GM23248 (cell line): ENCODE measurements at places on chromosomes 5 and 9. TPM values are rescaled to one million over a fixed set of nuclear protein-coding genes. Genes with fewer than 3 reads are reported as not detected.

The FAM53C gene
- 26.8 and 34.8 TPM in 2 replicates for total RNA-seq

The IL13 gene
- total RNA-seq = not detected in 2 replicates

The IL5 gene
- total RNA-seq = not detected in 2 replicates

GRCh38 chr5:112529525-112529924 lies 110.4 kb upstream of the EPB41L4A start:
- DNase-seq = no peak

- DNase-seq = no peak
These were observed 42.6 kb downstream of the HMGCS1 start for GRCh38 chr5:43270645-43271044.

The FSTL4 gene
- not detected in 2 replicates for total RNA-seq

DNA sequence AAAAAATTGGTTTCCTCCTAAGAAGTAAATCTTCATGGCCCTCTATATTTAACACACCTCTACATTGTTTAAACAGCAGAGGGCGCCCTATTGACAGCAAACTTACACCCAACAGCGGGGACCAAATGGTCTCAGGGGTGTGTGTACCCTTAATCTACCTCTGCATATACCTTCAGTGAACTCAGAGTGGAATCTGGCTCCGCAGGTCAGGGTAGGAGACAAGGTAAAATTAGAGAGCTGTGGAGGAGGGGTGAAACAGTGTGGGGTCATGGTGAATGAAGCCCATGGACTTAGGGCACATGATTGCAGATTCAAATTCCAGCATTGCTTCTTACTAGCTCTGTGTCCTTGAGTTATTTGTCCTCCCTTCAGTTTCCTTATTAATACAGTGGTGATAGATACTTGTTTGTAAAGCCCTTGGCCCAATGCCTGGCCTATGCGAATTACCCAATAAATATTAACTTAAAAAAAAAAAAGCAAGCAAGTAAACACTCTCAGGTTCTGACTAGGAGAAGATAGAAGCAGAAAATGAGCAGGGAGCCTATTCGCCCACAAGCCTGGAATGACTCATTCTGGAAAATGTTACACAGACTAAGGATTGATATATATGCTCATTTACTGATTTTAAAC lies 122.9 kb downstream of the CAVIN4 start:
- DNase-seq = peak; percentile 42

GRCh38 chr9:137367506-137368430 lies 55.2 kb downstream of the EXD3 start:
- no peak for DNase-seq

DNA sequence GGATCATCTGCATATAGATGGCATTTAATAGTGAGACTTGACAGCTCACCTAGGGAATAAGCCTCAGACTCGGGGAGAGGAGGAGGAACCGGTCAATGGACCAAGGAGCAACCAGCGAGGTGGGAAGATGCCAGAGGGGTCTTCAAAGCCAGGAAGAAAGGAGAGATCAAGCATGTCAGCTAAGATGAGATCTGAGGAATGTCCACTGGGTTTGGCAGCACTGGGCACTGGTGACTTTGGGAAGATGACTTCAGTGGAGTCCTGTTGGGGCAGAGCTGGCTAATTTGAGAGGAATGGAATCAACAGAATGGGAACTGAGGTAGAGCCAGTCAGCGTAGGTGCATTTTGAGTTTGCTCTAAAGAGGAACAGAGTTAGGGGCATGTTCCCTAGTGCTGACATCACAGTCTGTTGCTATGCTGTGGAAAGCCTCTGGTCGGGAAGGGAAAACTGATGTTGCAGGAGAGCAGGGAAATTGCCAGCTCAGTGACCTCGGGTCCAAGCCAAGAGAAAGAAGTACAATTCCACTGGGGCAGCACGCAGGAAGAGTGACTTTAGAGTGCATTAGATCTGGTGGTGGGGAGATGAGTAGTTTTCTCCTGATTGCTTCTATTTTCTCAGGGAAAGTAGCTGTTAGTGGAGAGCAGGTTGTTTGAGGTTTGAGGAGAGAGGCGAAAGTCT lies 56.9 kb downstream of the ZNF618 start:
- DNase-seq = no peak

DNA sequence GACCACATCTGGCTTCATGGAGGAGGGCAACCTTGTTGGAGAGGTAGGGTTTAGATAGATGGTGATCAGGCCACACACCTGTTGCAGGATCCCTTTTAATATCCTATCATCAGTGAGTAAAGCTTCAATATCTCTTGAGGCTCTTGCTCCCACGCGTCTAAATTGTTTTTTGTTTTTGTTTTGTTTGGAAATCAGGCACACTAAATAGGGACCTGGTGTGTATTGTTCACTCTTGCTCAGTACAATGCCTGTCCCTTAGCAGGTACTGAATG lies 2.6 kb upstream of the TMEM268 start:
- DNase-seq = no peak

GRCh38 chr5:128773378-128773777 lies 191.9 kb upstream of the SLC27A6 start:
- no peak for DNase-seq

GRCh38 chr9:79637177-79637925 lies 65.6 kb downstream of the TLE4 start:
- DNase-seq = no peak

GRCh38 chr5:172769616-172770373 lies 1.2 kb downstream of the DUSP1 start:
- DNase-seq = peak; percentile 54

The RNF183 gene
- total RNA-seq = not detected in 2 replicates

DNA sequence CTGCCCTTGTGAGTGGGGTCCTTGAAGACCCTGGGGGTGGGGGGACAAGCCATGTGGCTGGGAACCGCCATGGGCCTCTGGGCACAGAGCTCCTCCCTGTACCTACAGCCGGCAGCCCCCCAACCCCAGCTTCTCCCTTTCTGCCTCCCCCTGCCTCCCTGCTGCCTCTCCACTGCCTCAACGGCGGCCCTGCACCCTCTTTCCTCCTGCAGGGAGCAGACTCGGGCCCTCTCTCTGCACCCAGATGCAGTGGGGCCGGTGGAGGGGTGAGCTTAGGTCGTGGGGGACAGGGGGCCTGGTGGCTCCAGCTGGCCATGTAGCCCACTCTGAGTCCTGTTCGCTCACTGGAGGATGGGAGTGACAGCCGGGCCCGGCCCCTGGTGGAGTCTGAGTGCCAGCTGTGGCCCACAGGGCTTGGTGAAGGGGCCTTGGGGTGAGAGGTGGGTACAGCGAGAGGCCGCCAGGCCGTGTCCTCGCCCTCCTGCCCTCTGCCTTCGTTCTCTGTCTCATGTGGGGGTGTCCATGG lies 139.3 kb upstream of the COL5A1 start:
- DNase-seq = no peak

- DNase-seq = peak; percentile 93
These were observed 156.1 kb downstream of the FGF1 start for GRCh38 chr5:142529626-142530278.

- DNase-seq = no peak
These were observed 19.8 kb upstream of the PTPN3 start for GRCh38 chr9:109517901-109518377.

DNA sequence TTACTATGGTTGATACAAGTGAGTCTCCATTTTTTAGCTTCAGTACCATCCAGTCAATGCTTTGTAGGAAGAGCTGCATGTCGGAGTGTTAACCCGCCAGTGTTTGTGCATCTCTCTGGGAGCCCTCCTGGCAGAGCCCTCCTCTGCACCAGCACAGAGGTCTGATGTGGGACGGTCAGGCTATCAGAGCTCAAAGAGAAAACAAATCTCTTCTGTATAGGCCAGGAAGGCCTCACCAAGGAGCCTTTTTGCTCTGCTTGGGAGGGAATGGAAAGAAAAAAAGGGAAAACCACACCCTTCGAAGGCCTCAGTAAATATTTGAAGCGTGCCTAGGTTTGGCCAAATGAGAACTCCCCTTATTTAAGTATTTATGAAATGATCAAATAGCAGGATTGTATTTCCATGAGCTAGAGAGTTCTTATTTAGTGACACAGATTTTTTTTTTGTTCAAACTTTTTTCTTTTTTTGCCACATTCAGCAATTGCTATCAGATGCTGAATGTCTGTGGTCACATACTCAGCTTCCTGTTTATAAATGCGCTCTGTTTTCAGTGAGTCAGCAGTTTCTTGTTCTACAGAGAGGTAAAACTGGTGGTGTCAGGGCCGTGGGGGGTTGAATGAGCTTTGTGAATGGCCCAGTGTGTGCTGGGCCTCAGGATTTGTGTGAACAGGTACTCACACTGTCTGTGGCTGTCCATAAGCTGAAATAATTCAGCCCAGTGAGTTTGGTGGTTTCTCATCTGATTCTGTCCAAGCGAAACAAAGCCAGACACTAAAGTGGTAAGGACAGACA lies 226.6 kb downstream of the SNX18 start:
- DNase-seq = peak; percentile 94

GRCh38 chr5:116702776-116703175 lies 128.2 kb upstream of the SEMA6A start:
- no peak for DNase-seq

GRCh38 chr5:31664566-31664965 lies 25.6 kb downstream of the PDZD2 start:
- DNase-seq = no peak

The PALM2AKAP2 gene
- 12.5 and 13.1 TPM in 2 replicates for total RNA-seq

The RNF208 gene
- 0.65 TPM in 1 of 2 replicates, not detected in the other for total RNA-seq

GRCh38 chr5:132500244-132500930 lies 9.8 kb upstream of the IRF1 start:
- no peak for DNase-seq

The PIGO gene
- total RNA-seq = 16.4 and 17.4 TPM in 2 replicates

- no peak for DNase-seq
These were observed 604.9 kb downstream of the NR2F1-AS1 start for GRCh38 chr5:92976156-92976555.

The RANBP17 gene
- 3.8 and 5.6 TPM in 2 replicates for total RNA-seq

DNA sequence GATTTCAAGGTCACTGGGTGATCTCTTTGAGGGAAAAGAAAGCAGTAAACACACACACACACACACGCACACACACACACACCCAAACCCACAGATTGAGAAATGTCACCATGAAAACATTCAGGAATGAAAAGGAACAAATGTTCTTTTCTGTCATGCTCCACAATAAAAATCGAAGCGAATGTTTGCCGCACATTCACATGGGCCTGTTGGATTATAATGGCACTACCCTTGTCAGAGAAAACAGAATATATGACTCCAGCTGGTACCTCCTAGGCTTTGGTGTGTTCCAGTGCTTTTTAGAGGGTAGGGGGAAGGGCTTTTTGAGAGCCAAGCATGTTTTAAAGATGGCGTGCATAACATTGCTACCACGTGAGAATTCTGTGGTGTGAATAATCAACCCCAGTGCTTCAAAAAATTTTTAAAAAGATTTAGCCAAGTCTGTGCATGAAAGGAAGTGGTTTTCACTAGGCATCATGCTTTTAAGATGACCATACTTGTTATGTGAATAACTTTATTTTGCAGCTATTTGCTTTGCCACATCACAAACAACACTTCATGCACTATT lies 120.8 kb upstream of the ZNF608 start:
- DNase-seq = peak; percentile 90

DNA sequence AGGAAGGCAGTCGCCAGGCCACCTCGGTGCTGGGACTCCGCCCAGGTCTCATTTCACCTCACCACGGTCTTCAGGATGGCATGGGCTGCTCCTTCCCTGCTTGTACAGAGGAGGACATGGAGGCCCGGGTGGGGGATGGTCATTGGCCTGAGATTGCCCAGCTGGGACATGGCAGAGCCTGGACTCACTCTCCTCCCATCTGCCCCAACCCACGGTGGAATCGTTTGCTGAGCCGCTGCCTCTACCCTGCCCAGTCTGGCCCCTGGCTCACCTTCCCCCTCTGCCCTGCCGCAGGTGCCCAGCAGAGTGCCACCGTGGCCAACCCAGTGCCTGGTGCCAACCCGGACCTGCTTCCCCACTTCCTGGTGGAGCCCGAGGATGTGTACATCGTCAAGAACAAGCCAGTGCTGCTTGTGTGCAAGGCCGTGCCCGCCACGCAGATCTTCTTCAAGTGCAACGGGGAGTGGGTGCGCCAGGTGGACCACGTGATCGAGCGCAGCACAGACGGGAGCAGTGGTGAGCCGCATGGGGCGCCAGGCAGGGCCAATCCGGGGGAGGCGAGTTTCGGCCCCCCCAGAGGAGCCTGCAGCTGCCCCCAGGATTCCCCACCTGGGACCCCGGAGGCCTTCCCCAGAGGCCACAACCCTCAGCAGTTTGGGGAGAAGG lies 36.7 kb downstream of the HK3 start:
- DNase-seq = no peak

DNA sequence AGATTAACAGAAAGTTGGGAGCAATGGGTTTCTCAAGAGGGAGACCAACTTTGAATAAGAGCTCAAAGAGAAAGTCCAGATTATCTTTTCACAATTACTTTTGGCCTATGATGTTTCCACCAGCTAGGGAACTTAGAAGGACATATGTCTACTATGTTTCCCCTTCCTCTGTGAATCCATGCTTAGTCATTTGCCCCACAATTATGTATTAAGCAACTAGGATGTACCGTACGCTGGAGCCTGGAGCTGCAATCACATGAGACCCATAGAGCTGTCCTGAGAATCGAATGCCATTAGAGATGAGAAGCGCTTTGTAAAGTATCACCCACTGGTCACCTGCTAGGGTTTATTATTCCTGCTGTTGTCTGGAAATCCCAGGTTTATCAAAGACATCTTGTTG lies 78.8 kb downstream of the PDE6A start:
- no peak for DNase-seq

DNA sequence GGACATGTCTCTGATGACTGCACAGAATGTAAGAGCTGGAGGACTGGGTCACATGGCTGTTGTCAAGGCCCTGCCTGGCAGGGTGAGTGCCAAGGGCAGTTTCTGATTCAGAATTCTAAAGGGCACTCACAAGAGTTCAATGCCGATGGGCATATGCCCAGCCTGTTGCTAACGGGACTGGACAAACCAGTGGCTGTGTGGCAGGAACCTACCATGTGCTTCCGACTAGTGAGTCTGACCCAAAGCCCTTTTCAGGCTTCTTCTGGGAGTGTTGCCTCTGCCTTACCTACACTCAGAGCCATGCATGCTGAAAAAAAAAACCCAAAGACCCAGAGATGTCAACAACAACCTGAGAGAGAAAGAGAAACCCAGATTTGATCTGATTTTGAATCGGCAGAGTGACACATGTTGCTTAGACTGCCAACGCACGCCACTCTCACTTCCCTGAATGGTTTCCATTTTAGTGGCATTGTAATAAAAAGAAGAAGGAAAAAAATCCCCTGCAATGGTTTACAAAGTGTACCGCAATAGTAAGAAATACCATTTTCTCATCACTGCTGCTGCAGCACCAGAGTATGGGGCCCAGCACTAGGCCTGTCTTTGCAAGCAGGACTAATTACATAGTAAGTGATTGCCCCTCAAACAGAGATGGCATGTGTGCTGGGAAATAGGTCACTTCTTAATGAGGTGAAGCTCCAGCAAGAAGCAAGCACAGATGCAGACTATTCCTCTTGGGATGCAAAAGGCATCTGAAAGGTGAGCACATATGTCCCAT lies 194.3 kb downstream of the PALM2AKAP2 start:
- no peak for DNase-seq
